NCI-H1694 (cell line): ENCODE measurements at places on chromosomes 3 and 15.

DNA sequence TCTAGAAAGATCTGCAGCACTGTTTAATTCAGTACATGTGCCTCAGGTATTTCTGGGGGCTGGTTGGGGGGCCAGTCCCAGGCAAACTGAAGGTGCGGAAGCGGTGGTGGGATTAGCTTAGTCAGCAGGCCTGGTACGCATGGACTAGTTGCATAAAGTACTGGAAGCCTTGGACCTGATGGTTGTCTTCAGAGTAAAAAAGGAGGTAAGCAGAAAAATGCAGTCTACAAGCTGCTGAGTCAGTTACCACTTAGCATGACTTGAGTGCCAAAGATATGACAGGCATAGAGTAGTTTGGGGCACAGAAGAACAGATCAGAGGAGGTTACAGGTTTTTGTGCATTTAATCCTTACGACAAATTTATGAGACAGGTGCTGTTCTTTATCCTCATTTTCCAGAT lies 19.9 kb upstream of the GOLGA8J start:
- DNase-seq = no peak

DNA sequence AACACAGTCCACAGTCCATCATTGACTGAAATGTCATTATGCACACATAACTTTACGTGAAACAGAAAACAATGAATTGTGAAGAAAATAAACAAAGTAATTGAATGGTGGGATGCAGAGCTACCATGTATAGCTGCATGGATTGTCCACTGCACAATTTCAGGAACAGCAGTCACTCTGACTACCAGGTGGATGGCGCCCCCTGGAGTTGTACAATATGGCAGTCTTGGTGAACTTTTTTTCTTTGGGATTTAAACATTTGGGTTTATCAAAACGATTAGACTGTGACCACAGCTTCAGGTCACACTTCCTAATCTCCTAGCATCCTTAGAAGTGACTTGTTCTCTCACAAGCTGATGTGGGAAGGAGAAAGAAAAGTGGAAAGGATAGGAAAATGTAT lies 48.9 kb upstream of the TCF12 start:
- DNase-seq = peak; percentile 49

DNA sequence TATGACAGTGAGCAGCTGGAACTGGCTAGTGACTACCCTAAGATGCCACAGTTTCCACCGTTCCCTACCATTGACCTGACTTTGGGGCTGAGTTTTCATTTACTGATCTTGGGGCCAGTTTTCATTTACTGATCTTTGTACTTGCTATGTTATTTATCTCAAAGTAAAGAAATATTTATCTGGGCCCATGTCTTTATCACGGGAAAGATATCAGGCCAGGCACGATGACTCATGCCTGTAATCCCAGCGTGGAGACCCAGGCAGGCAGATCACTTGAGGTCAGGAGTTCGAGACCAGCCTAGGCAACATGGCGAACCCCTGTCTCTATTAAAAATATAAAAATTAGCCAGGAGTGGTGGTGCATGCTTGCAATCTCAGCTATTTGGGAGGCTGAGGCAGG lies 83.5 kb downstream of the EOMES start:
- no peak for DNase-seq

DNA sequence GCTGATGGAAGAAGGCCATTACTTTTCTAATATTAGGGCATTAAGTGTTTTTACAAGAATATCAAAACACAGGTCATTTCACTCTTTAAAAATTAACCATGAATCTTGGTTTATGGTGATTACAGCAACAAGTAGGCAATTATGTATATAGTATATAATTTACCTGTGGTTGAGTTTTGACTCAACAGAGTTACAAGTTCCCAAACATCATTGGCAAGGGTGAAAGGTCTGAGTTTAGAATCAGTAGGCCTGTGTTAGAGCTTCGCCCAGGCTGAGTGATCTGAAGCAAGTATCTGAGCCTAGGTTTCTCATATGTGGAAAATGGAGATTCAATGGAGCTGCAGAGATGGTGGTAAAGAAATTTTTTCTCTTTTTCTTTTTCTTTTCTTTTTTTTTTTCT lies 25.1 kb upstream of the LPP start:
- DNase-seq = no peak

GRCh38 chr3:183448369-183449128 lies 20.1 kb upstream of the MCF2L2 start:
- no peak for DNase-seq

DNA sequence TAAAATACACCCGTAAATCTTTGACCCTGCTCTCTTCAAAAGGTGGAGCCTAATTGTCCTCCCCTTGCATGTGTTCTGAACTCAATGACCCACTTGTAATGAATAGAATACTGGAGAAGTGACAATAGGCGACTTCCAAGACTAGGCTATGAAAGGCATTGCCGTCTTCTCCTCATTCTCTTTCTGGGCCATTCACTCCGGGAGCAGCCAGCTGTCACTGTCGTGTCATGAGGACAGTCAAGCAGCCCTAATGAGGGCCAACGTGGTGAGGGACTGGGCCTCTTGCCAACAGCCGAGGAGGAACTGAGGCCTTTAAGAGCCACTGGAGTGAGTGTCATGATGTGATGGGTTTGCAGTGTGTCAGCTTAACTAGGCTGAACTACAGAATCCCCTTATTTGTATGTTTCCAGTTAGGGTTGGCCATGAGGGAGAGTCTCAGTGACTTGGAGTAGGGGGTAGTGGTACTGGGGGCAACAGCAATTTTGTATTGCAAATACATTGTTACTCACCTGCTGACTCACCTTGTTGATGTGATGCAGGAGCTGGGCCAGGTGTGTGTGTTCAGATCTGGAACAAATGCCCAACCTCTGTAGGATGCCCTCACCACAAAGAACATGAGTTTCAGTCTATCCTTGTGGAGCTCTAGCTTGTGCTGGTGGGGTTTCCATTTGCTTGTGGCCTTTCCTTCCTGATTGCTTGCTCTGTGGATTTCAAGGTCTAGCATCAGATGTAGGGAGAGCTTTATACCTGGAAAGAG lies 188.5 kb upstream of the PROK2 start:
- peak; percentile 9 for DNase-seq

GRCh38 chr3:39150803-39151631 lies 2.4 kb downstream of the CSRNP1 start:
- DNase-seq = no peak

DNA sequence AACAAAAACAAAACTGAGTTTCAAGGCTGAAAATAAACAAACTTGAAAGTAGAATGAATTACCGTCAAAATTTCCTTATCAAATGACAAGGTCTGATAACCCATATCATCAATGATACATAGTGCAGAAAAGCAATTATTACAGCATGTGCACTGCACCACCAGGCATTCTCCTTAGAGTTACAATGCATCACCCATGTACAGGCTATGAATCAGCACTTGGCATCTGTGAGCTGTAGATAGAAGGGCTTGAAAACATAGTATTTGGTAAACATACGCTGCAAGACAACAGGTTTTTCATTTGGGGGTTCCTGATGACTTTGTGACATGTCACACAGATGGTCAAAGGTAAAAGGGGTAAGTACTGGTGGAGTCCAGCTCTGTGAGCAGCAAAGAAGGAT lies 265.1 kb downstream of the CTNNB1 start:
- DNase-seq = no peak

- peak; percentile 60 for DNase-seq
Measured at GRCh38 chr15:55434989-55435825, 26.9 kb downstream of the PIERCE2 start.

GRCh38 chr3:129033151-129033550 lies 27.4 kb upstream of the GP9 start:
- DNase-seq = no peak

DNA sequence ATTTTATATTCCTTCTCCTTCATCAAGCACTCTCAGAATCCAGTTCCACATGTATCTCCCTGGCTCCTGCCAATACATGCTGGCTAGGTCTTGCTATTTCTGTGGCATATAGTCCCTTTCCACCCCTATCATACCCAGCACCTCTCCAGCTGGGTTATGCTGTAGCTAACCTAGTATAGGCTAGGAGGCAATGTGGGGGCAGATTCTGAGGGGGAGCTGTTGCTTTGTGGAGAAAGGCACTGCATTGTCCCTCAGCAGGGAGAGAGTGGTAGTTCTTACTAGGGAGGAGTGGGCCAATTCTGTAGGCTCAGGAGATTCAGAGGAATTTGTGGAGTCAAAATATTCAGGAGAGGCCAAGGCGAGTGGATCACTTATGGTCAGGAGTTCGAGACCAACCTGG lies 39.4 kb upstream of the UBL7 start:
- DNase-seq = no peak

DNA sequence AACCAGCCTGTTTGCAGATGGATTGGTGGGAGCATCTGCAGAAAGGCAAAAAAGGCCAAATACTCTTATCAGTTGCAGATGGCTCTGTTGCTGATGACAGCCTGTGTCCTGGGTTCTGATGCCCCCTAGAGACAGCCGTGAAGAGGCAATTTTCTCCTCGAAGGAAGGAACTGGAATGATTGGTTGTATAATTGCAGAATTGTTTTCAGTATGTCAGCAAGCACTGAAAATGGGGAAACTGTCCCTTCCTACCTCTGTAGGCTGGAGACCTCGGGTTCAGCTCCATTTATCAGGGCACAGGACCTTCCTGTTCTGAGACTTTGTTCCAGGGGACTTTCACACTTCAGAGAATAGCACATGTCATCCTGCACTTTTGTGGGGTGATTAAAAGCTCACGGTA lies 103.0 kb downstream of the PGPEP1L start:
- no peak for DNase-seq

- no peak for DNase-seq
Measured at GRCh38 chr3:143769616-143770015, 78.7 kb downstream of the SLC9A9 start.
